KG1 (cell line): ENCODE measurements at places on chromosomes 12 and 14.
A peak's percentile ranks its signal among the peaks of the same experiment; 100 is the strongest.

- DNase-seq, result peak; percentile 43
Observed at GRCh38 chr12:55619354-55620138, 17.1 kb upstream of the OR10P1 start.

- no peak for DNase-seq
Observed at GRCh38 chr14:91858536-91859275, 8.6 kb downstream of the TC2N start.

DNA sequence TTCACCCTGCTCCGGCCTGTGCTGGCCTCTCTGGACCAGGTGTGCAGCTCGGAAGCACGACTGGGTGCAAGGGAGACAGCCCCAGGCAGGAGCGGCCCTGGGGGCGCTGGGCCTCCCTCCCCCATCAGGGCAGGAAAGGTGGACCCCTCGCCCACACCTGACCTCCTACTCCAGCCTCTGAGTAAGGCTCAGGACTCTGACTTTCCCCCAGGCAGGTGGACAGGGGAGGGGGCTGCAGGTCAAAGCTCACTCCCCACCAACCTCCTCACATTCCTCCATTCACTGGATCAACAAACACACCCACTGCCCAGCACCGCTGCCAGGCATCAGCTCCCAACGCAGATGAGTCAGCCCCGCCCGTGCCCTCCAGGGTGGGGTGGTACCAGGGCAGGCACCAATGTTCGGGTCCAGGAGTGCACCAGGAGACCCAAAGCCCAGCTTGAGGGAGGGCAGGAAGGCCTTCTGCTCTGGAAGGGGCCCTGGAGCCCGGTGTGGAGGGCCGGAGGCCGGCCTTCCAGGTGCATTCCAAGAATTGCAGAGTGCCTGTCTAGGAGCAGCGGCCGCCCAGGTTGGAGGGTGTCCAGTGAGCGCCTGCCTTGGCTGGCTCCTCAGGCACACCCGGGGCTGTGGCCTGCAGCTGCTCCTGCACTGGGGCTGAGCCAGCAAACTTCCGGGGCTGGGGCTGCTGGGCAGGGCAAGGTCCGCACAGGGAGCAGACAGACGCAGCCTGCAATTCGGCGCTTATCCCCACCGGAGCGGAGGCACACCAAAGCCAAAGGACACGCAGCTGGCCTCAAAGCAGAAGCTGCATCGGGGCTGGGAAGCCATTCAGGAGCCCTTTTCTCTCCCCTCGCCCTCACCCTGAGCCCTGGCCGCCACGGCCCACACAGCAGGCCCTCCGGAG is 1.6 kb upstream of the INF2 start:
- DNase-seq, result no peak

GRCh38 chr12:67893022-67893580 is 96.1 kb upstream of the IFNG-AS1 start:
- no peak for DNase-seq

DNA sequence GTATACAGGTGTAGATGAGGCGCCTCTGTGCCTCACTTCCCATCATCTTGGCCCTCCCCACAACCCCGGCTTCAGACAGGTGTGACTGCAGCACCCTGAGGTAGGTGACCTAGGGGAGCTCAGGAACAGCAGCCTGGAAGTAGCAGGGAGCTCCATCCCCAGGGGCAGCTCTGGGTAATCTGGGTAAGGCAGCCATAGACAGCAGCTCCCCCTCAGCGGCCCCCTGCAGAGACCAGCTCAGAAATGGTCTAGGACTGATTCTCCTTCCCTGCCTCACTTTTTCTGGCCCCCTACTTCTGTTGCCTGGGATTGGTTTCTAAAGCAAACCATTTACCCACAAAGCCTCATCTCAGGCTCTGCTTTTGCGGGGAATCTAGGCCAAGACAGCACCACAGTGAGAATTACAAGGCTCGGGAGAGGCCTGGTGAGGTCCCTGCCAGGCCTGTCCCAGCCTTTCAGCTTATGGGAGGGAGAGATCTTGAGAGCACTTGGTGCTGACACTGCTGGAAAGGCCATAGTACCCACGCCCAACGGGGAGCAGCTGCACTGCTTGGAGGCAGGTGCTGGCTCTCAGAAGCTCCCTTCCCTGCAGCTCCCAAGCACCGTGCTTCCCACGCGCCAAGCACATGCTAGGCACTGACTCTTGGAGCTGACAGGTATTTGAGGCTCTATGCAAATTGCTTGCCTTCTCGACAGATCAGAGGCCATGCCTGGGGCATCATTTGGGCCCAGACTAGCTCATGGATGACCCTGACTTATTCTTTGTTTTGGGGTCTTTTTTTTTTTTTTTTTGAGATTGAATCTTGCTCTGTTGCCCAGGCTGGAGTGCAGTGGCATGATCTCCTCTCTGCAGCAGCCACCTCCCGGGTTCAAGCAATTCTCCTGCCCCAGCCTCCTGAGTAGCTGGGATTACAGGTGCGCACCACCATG is 45.1 kb upstream of the TRAF3 start:
- no peak for DNase-seq

DNA sequence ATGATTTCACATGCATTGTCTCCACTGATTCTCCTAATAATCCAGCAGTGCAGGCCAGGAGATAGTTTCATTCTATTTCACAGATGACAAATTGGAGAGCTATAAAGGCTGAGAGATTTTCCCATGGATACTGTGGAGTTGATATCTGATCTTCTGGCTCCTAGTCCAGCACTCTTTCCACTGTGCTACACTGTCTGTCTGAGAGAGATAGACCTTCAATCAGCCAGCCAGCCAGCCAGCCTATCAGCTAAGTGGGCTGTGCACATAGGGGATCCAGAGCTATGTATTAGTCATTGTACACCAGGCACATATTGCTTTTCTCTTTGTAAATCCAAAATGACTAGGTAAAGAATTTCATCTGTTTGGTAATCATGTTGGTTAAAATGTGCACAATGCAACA is 91.8 kb upstream of the ATP2B1 start:
- no peak for DNase-seq

GRCh38 chr12:15033641-15034040 is 60.8 kb downstream of the PDE6H start:
- no peak for DNase-seq

GRCh38 chr14:90674043-90674670 is 142.1 kb downstream of the TTC7B start:
- no peak for DNase-seq

DNA sequence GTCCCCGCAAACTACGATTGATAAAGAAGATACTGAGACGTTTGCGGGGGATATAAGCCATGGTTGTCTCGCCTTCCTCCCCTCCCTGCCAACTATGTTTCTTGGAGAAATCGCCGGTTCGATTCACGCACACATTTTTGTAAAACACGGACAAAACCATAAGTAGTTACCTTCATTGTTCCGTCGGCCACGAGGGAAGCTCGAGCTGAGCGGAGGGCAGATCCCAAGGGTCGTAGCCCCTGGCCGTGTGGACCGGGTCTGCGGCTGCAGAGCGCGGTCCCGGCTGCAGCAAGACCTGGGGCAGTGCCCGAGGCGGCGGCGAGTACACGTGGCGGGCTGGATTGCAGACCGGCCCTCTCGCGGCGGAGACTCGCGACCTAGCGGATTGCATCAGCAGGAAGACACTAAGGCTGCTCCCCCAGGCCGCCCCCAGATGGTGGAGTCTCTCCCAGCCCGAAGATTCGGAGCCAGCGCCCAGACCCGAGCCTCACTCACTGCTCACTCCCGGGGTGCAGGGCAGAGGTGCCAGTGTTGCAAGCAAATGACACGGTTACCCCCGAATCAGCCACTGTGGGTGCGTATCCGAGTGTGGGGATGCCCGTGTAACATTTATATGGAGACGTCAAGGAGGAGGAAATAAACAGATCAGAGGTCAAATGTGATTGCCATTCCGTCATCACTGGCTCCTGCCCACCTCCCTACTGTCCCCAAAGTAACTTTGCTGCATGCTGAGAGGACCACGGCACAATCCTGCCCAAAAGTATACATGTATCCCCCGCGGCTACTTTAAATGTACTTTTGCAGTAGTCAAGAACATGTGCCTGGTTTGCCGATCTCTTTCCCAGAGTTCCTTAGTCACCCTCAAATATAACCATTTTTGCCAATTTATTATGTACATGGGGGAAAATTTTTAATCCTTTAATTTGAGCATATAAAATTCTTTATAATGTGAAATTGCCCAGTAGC is at the start of gene BCAT1:
Gene BCAT1 (minus strand): TSS at position 345 of the 966 bp plus-strand sequence. CDS start 169 bp downstream, at position 176.
- peak; percentile 75 for DNase-seq

DNA sequence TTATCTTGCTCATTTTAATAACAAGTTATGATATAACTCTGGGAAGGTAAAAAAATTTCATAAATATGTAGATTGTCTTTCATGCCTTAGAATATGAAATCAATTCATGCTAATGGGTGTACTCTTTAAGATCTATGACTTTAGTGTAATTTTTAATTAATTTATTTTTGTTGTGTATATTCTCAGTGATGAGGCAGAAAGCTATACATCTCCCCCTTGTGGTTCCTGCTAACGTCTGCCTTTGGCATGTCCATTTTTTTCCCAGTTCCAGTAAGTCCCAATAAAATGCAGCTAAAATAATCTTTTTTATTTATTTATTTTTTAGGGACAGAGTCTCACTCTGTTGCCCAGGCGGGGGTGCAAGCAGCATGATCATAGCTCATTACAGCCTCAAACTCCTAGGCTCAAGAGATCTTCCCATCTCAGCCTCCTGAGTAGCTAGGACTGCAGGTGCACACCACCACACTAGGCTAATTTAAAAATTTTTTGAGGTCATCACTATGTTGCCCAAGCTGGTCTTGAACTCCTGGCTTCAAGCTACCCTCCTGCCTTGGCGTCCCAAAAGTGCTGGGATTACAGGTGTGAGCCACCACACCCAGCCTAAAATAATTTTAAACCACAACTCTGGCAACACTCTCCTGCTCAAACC is 3.3 kb upstream of the CHURC1 start:
- no peak for DNase-seq

DNA sequence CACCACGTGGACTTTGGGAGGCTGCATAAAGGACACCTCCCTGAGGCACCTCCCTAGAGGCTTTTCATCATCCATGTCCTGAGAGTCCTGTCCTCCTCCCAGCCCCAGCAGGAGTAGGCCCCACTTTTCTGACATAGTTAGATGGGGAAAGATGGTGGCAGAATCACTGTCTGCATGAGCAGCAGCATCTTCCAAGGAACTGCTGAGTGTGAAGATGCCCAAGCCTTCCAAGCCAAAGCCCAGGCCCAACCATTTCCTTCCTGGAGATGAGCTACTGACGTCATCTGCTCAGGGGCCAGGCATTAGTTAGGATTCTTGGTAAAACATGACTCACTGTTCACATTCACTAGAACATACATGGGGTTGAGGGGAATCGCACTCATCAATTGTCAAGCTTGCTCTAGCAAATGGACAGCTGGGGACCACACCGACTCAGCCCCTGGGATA is 37.3 kb downstream of the VDR start:
- no peak for DNase-seq

GRCh38 chr12:89844539-89844938 is 135.9 kb upstream of the ATP2B1 start:
- DNase-seq, result no peak

GRCh38 chr12:100666588-100666987 is 93.1 kb downstream of the GAS2L3 start:
- DNase-seq, result no peak

- no peak for DNase-seq
Observed at GRCh38 chr12:16348435-16349130, 1.1 kb downstream of the MGST1 start.

DNA sequence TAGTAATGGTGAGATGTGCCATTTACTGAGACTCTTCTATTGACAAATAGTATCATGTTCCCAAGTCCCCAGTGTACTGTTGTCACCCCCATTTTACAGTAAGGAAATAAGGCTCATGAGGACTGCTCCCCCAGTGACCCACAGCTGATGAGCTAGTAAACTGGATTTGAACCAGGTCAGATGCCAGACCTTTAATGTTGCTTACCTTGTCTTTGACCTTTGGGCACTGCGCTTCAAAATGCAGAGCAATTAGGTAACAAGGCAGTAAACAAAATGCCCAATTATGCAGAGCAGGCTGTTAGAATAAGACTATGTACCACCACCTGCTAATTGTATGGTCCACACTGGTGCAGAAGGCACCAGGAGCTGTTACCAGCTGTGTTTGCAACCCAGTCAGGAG is 38.5 kb upstream of the RIN3 start:
- no peak for DNase-seq

GRCh38 chr12:2489275-2489674 is 305.5 kb upstream of the FKBP4 start:
- no peak for DNase-seq

DNA sequence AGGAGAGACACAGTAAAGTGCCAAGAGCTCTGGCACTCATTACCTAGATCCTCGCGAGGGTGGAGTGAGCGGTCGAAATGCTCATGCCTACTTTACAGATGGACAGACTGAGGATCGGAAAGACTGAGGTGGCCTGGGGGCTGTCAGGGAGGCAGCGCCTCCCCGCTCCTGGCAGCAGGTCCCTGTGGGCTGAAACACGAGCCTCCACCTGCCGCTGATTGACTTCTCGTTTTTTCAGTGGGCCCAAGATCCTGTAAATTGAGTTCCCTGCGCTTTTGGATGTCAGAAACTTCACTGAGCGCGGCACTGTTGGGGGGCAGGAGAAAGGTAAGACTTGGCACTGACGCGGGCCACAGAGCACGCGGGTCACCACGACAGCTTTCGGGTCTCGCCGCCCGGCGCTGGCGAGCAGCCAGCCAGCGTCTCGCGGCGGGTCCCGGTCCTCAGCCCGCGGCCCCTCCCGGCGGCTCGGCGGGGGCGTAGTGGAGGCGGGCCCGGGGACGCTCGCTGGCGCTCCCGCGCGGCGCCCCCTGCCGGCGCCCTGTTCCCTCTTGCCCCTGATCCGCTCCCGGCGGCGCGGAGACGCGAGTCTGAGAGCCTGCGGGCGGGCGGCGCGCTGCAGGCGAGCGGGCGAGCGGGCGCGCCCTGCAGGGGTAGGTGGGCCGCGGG is 552 bp upstream of the SCN8A start:
- peak; percentile 2 for DNase-seq

GRCh38 chr12:91785655-91786498 is 359.8 kb downstream of the BTG1 start:
- no peak for DNase-seq

GRCh38 chr14:56422703-56423213 is 156.8 kb upstream of the TMEM260 start:
- DNase-seq, result no peak

GRCh38 chr12:52525661-52526499 is 5.7 kb upstream of the KRT5 start:
- DNase-seq, result no peak

DNA sequence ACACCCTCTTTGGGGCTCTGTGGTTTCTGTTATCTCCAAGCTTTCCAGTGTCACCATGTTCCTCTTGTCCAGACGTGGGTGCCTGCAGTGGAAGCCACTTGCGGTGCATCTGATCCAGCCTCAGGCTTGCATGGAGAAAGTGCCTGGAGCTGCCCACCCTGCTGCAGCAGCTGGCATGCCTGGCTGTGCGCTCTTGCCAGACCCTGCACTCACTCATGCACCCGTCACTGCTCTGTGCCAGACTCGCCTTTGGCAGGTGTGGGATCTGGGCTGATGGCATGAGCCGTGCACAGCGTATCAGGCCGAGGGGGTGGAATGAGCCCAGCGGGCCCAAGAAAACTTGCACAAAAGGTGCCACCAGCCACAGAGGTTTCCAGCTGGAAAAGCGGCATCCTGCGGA is 105.1 kb downstream of the MNAT1 start:
- DNase-seq, result no peak

- DNase-seq, result no peak
Observed at GRCh38 chr12:92360543-92360942, 214.9 kb upstream of the BTG1 start.

- DNase-seq, result no peak
Observed at GRCh38 chr12:27960821-27961220, 11.7 kb downstream of the PTHLH start.
